LHCN-M2 (cell line): ENCODE measurements at places on chromosomes 6 and 20.

DNA sequence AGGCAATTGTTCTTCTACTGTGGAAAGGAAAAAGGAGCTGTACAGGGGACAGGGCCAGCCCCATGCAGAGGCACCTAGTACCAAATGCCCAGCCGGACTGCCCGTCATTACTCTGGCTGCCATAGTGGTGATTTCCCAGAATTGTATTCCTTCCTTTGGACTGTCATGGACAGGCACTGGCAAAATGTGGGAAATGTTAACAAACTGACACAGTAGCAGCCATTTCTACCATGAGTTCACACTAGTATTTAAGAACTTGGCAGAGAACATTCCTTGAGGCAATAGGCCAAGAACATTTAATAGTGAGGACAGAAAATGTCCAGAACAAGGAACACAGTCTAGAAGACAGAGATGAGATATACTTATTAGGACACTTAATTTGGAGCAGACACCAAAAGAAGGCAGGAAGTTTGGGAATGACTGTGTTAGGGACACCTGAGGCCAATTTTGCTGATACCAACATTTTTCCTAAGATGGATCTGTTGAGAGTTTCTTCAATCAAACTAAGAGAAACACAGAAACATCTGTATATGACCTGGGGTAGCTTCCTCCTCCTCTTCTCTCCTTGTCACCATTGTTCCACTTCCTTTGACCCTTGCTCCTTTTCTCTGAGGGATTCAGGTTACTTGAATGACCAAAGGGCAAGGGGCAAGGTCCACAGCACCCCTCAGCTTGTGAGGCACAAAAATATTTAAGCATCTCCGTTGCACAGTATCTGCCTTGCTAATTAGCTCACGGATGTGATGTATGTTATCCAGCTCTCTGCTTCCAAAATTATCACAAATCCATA is 14.9 kb downstream of the ADTRP start:
- DNase-seq, result no peak

GRCh38 chr6:100276311-100277057 is 188.2 kb downstream of the SIM1 start:
- DNase-seq, result no peak

- DNase-seq, result no peak
These were observed 67.3 kb upstream of the E2F3 start for GRCh38 chr6:20334334-20334733.

GRCh38 chr6:9710574-9710973 is 704.3 kb downstream of the TFAP2A start:
- no peak for DNase-seq

- no peak for DNase-seq
These were observed 129.2 kb downstream of the PDSS2 start for GRCh38 chr6:107330168-107330567.

DNA sequence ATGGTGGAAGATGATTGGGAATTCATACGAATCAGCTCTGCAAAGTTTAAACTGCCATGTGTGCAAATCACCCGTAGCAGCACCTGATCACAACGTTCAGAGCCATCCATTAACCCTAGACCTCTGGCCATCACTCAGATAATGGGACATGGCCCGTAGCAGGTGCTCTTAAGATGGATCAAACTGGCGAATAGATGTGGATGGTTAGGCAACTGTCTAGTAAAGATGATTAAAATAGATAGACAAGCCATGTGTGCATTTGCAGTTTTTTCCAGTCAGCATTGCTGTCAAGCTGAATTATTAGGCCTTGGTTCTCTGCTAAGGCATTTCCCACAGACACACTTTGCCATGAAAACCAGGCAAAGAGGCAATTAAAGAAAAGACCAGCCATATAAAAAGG is 40.6 kb upstream of the PHACTR1 start:
- DNase-seq, result no peak

DNA sequence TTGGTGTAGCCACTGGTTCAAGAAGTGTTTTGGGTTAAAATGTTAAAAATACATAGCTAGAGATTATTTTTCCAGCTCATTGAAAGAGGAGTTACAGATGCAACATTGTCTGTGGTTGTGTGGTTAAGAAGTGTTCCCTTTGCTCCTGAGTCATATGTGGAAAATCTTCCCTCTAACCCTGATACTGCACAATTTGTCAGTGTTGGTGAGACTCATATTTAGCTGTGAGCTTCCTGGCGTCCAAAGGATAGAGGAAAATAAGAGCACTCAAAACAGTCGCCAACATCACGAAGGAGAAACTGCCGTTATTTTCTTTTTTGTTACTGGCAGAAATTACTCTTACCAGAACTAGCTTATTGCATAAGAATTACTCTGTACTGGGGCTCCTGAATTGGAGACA is 250.4 kb downstream of the CDH4 start:
- DNase-seq, result peak; percentile 10

DNA sequence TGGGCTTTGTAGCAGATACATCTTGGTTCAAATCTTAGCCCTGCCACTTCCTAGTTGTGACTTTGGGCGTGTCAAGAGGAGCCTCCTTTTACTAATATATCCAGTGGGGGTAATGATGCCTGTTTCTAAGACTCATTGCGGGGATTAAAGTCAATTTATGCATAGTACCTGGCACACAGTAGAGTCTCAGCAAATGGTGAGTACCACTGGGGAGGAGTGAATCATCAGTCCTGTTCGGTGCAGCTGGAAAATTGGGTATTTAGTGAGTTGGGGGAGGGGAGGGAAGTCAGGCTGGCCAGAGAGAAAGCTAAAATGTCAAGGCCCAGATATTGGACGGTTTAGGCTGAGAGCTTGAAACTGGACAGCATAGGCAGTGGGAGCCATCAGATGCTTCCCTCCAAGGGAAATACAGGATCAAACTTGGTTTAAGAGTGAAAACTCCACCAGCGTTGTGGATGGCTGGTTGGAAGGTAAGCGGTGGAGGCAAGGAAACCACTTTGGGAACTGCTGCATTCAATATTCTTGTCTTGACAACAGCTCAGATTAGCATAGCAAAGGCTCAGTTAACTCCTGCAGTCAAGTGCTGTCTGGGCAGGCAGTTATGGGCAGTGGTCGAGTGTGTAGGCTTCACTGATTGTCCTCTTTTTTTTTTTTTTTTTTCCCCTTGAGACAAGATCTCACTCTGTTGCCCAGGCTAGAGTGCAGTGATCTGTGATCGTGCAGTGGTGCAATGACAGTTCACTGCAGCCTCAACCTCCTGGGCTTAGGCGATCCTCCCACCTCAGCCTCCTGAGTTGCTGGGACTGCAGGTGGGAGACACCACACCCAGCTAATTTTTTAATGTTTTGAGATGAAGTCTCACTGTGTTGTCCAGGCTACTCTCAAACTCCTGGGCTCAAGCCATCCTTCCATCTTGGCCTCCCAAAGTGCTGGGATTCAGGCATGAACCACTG is 12.9 kb downstream of the PPP1R16B start:
- no peak for DNase-seq

GRCh38 chr6:73108949-73109348 is 116.3 kb downstream of the KHDC1L start:
- no peak for DNase-seq

- peak; percentile 78 for DNase-seq
These were observed 3.3 kb upstream of the ASXL1 start for GRCh38 chr20:32354592-32355416.

- peak; percentile 76 for DNase-seq
These were observed 6.0 kb upstream of the PTCHD4 start for GRCh38 chr6:48116699-48117645.

GRCh38 chr6:27791182-27791943 is 120.8 kb downstream of the OR2B2 start:
- DNase-seq, result peak; percentile 87

DNA sequence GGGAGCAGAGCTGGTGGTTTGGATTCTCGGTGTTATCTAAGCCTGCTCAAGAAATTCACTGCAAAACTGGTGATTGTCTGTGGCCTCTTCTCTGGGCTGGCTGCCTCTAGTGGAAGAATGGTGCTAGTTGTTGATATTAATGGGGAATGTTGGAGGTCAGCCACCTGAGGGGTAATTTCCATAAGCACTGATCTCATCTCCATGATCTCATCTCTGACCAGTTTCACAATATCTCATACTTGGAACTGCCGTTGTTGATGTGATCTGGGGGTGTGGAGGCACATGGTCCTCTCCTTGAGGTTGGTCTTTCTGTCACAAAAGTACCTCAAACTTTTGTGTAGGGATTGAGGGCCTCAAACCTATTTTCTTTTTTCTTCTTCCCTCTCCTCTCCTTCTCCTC is 102.6 kb downstream of the CD109 start:
- peak; percentile 81 for DNase-seq

- no peak for DNase-seq
These were observed 63.3 kb upstream of the SLC2A12 start for GRCh38 chr6:134115715-134116074.

- no peak for DNase-seq
These were observed 16.6 kb downstream of the MCM9 start for GRCh38 chr6:118918329-118918725.

- no peak for DNase-seq
These were observed 17.0 kb downstream of the NFATC2 start for GRCh38 chr20:51525241-51526105.

GRCh38 chr20:60403105-60403741 is 445.0 kb downstream of the CDH26 start:
- DNase-seq, result no peak

DNA sequence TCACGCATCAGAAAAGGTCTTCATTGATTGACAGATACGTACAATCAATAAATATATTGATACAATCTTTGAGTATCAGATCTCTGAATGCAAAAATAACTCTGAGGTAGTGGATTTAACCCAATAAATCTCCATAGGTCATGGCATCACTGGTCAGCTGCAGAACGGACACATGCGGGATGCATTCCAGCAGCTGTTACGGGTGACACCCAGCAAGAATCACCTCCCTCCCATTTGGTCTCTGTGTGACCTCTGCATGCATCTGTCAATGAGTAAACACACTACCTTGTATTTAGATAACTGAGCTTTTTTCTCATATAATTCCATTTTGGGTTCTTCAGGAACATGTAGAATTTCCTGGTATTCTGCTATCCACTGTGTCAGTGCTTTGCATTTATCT is 285.4 kb downstream of the SYNE1 start:
- DNase-seq, result peak; percentile 10

- DNase-seq, result no peak
These were observed 2.8 kb downstream of the ADNP start for GRCh38 chr20:50928469-50928868.

DNA sequence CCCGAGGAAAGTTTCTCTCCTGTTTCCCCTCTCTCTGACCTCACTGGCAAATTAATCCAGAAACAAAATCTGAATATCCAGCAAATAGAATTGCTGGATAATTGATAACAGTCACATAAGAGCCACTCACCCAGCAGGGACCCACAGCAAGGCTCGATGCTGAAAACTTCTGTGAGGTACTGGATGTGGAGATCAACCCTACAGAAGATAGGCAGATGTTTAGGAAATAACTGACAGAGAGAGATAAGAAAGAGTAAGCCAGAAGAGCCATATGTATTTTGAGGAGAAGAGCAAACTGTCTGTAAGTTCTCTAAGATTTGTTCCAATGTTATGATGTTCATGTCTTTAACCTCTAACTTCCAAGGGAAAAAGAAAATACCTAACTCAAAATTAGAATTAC is 59.7 kb downstream of the PKHD1 start:
- no peak for DNase-seq

DNA sequence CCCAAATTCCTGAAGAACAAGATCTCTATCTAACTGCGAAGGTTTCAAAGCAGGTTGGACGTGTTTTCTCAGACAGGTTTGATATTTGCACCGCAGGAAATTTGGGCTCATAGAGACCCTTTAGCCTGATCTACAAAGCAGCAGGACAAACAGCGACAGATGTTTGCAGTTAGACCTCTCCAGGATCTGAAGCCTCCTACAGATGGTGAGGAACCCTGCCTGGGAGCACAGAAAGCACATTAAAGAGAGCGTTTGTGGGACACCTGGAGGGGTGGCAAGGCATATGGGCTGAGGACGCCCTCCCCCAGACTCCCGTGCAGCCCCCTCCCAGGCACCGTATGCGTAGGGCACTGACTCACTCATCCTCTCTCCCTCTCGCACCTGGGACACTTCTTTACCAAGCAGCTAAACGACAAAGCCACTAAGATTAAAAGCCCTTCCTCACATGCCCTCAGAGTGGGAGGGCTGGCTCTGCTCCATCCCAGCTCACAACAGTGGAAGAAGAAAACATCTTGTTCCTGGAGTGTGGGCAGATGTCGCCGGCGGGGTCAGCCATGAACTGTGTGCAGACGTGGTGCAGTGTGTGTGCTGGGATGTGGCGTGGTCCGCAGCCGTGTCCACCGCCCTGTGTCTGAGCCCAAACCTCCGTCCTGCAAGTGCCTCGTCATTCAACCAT is 249.7 kb upstream of the AFDN start:
- DNase-seq, result no peak

- DNase-seq, result no peak
These were observed 25.9 kb upstream of the CRISP1 start for GRCh38 chr6:49892280-49892679.

DNA sequence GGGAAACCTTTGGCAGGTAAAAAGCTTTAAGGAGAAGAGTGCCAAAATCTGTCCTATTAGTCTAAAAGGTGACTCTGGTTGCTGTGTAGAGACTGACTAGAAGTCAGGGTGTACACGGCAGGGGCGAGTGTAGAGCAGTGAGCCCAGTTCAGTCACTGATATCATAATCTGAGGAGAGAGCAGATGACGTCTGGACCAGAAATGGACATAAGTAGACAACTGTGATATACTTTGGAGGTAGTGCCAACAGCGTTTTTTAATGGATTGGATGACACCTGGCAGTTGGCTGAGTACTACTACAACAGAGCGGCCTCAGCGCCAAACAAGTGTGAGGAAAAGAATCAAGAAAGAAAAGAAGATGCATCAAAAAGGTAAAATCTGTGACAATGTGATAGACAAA is 76.0 kb downstream of the MAP7 start:
- DNase-seq, result no peak

DNA sequence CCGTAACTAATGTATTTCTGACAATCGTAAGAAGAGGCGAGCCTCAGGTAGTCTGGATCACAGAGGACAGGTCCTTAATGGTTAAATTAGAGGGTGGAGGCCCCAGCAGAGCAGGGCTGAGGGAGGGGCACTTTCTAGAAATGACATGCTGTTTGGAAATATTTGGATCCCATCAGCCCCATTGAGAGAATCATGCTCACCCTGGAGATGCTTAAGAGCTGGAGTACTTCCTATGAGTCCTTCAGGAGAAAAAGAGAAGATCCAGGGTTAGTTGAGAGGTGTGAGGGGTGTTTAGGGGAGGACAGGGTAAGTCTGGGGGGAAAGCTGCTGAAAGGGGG is 123.0 kb downstream of the TCP11 start:
- DNase-seq, result no peak

DNA sequence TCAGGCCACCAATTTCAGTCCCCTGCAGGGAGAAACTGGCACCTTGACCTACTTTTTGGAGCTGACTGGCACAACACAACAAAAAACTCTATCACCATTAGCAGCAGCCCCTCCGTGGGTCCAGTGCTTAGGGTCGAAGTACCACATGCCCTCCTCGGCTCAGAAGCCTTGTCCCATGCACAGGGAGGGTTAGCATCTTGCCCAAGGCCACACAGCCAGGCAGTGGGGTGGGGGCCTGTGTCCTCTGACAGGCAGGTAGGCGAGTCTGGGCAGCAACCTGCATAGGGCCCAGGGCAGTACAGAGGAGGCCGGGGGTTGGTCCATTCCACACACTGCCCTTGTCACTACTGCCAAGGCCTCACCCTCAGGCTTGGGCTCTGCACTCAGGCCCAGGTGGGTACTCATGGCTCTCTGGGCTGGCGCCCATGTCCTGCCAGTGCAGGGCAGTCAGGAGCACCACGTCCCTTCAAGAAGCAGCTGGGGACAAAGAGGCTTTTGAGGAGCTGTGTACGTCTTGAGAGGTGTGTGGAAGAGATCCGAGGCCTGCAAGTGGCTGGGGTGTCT is 53.6 kb downstream of the PYGB start:
- no peak for DNase-seq

GRCh38 chr20:47256668-47257236 is 99.7 kb downstream of the ZMYND8 start:
- DNase-seq, result peak; percentile 38
